ENCODE measurements at places on chromosomes 5 and 9.

DNA sequence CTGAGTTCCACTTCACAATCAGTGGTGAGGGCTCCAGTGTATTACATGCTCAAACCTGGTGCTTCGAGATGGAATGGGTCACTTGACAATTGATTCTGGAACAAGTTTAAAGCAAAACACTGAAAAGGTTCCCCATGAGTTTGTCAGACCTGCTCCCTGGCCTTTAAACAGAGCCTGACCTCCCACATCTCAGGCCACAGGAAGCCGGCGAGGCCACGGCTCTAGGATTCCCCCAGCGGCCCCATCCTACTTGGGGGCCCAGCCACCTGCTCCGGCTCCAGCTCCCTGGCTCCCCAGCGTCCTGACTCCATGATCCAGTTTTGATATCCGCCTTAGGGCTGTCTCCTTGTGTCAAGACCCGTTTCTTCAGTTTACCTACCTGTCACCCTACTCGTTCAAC, 62.0 kb downstream of the TTLL11 start:
- DNase-seq, result no peak

DNA sequence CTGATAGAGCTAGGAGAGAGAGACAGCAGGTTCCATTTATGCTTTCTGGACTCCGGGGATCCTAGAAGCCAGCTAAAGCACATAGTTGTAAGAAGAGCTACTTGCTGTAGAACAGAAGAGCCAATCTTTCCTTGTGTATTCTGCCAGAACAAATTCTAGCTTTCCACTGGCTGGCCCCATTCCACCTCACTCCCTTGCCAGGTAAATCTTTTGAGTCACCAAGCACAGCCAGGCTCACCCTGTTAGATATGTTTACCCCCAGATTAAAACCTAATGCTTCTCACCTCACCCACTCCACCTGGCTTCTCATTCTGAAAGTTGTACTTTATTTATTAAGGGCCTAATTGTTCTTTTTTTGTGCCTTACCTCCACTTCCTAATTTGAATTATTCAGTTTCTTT, 48.9 kb upstream of the CHD1 start:
- DNase-seq, result no peak

GRCh38 chr5:172429201-172429940, 25.0 kb downstream of the SH3PXD2B start:
- DNase-seq, result no peak

GRCh38 chr5:128169401-128170017, 85.9 kb downstream of the SLC12A2 start:
- DNase-seq, result no peak

- DNase-seq, result no peak
These were observed 145.3 kb upstream of the RAPGEF1 start for GRCh38 chr9:131885144-131885609.
